IMR-90 (cell line): ENCODE measurements at places on chromosomes 6 and 20. TPM values are rescaled to one million over a fixed set of nuclear protein-coding genes. Genes with fewer than 3 reads are reported as not detected.

DNA sequence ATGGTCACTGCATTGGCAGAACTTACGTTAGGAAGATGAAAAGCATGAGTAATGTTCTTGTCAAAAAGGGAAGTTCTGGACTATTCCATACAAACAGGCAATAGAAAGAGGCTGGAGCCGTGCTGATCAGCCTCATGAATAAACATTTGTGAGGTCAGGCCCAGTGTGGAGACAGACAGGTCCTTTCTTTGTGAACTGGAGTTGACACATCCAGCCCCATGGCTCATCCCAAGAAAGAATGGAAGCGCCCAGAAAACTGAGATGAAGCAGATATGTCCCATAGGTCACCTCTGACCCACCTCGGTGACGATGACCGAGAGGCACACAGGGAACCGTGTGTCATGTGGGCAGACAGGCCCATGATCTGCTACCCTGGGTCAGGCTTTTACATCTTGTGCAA is 276.0 kb upstream of the SGK1 start:
- no peak for DNase-seq

GRCh38 chr20:7722564-7722963 is 217.7 kb downstream of the HAO1 start:
- DNase-seq: no peak

DNA sequence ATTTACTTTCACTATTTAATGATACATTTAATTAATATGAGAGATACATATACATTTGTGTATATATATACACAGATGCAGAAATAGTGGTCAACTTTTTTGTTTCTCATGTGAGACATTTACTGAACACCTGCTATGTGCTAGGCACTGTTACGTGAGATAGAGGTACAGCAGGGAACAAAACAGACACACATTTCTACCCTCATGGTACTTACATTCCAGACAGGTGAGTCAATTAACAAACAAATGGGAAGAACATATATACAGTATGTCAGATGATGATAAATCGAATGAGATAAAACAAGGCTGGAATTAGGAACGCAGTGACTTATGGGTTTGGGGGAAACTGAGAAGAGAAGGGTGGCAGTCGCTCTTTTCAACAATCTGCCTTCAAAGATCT is 5.1 kb downstream of the TFB1M start:
- DNase-seq: peak; percentile 23

- DNase-seq: no peak
These were observed 29.3 kb downstream of the KCNQ5 start for GRCh38 chr6:72651174-72651573.

GRCh38 chr6:125746731-125747588 is 2.5 kb upstream of the HEY2 start:
- peak; percentile 39 for DNase-seq

DNA sequence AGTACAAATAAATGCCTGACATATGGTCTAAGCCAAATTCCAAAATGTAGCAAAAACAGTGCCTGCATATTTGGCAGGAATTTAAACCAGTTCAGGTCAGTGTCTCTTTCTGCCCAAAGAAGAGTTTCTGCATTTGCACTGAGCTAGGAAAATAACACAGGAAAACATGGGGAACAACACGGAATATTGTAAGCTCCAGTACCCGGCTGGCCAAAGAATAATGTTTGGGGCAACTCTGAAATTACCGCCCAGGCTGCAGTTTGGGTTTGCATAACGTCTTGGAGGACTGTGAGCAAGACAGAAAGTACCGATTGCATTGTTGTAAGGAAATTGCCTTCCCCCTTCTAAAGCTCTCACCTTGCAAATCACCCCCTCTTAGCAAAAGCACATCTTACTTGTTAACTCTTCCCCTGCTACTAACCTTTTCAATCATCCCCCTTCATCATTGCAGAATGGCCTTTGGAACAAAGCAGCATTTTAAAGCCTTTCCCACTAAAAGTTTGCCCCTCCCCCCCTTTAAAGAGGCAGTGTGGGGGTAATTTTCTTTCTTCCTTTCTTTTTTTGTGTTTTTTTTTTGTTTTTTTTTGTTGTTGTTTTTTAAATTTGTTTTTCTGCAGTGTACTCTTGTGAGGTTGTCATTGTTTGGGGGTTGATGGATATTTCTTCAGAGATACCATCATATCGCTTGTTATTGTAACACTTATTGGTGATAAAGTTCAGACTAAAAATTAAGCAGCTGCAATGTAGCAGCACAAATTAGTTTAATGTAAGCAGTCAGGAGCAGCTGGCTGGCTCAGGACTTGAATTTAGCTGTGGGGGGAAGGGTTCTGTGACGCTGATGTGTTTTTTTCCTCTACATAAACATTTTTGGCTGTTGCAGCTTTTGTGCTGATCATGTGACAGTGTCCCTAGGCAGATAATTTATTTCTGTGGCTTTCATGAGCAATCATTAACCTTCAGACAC is 100.0 kb upstream of the CITED2 start:
- peak; percentile 66 for DNase-seq

- DNase-seq: peak; percentile 51
These were observed 17.1 kb upstream of the CALHM6 start for GRCh38 chr6:116444092-116444491.

DNA sequence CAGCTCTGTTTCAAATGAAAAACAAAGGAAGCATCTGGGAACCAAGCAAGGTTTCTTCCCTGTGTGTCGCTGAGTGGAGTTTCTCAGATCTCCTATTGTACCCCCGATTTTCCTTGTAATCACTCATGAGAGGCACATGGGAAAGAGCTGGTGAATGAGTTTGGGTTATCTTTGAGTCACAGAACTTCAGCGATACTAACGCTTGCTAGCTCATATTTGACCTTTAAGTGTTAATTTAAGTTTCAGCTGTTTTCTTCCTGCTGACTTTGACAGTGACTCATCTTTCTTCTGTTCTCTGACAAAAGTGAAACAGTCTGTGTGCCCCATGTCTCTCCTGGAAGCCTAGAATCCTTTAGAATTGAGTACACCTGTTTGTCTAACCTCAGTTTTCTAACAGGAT is 261.1 kb upstream of the RGS17 start:
- no peak for DNase-seq

DNA sequence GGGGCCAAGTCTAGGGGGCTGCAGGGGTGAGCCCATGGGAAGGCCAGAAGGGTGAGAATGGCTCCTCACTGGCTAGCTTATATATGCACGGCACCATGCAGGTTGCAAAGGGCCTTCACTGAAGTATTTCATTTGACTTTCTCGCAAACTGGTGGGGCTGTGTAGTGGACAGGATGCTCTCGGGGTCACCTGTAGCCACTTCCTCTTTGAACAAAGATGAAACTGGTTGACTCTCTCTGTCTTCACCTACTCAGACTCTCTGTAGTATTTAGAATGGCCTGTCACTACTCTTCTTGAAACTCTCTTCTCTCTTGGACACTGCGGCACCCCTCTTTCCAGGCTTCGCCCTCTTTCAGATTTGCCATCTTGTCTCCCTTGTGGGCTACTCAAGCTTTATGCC is 560.5 kb downstream of the PKHD1 start:
- DNase-seq: no peak

- no peak for DNase-seq
These were observed 37.8 kb upstream of the SUMO4 start for GRCh38 chr6:149362289-149362688.

DNA sequence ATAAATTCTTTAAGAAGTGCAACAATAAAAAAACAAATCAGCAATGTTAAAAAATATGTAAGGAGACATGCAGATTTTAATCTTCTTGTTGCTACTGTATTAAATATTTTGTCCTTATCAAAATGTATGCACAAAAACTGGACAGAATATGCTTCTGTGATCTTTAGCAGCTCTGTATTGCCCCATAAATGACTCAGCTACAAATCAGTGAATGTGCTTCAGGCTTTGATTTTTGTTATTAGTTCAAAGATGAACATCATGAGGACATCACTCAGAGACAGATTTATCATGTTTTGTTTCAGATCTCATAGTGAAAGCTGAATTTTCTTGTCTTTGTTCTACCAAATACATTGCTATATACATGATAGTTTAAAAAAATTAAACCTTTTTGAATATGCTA is 312.4 kb downstream of the GRIK2 start:
- DNase-seq: peak; percentile 43

IER3 gene
- polyA plus RNA-seq: 159 and 163 TPM in 2 replicates

TRIM40 gene
- polyA plus RNA-seq: not detected in 2 replicates

SMIM29 gene
- polyA plus RNA-seq: 25.6 and 28.9 TPM in 2 replicates

HLA-DPA1 gene
- not detected in 2 replicates for polyA plus RNA-seq

PGC gene
- polyA plus RNA-seq: not detected in 2 replicates

BYSL gene
- 35.5 and 36.3 TPM in 2 replicates for polyA plus RNA-seq

PIM1 gene
- polyA plus RNA-seq: 12.8 and 18.5 TPM in 2 replicates

SEMG1 gene
- polyA plus RNA-seq: not detected in 2 replicates
